ENCODE measurements at places on chromosomes 1 and 21. TPM values are rescaled to one million over a fixed set of nuclear protein-coding genes. Genes with fewer than 3 reads are reported as not detected.

Gene CGN
- 1.2 TPM for total RNA-seq

Gene SHISAL2A
- total RNA-seq, result not detected

Gene ATP5PB
- 527 TPM for total RNA-seq

Gene IGSF3
- 22.7 TPM for total RNA-seq

Gene INSRR
- total RNA-seq, result not detected

Gene MAP7D1
- total RNA-seq, result 96.2 TPM

Gene TMOD4
- total RNA-seq, result not detected

- H3K27ac ChIP-seq, result no peak overlapping the region
- 0 out of 2 replicates have a peak, but pooled peaks cover 3% of the 10 kb centered on the region for H3K27me3 ChIP-seq
- no peaks in the 10 kb centered on the region for H3K4me1 ChIP-seq
These were observed 107.7 kb downstream of the MAB21L3 start for GRCh38 chr1:116218922-116219321.

- H3K4me1 ChIP-seq, result no peaks in the 10 kb centered on the region
- no peaks in the 10 kb centered on the region for H3K36me3 ChIP-seq
- H3K4me3 ChIP-seq, result no peak overlapping the region
- no peak for DNase-seq
These were observed 21.2 kb downstream of the PTPN22 start for GRCh38 chr1:113850127-113850796.

GRCh38 chr1:178966312-178966711 is 59.4 kb upstream of the FAM20B start:
- no peaks in the 10 kb centered on the region for H3K27me3 ChIP-seq
- H3K36me3 ChIP-seq, result no peaks in the 10 kb centered on the region
- H3K27ac ChIP-seq, result no peak overlapping the region
- DNase-seq, result no peak
- H3K4me3 ChIP-seq, result no peak overlapping the region
- H3K4me1 ChIP-seq, result no peaks in the 10 kb centered on the region

DNA sequence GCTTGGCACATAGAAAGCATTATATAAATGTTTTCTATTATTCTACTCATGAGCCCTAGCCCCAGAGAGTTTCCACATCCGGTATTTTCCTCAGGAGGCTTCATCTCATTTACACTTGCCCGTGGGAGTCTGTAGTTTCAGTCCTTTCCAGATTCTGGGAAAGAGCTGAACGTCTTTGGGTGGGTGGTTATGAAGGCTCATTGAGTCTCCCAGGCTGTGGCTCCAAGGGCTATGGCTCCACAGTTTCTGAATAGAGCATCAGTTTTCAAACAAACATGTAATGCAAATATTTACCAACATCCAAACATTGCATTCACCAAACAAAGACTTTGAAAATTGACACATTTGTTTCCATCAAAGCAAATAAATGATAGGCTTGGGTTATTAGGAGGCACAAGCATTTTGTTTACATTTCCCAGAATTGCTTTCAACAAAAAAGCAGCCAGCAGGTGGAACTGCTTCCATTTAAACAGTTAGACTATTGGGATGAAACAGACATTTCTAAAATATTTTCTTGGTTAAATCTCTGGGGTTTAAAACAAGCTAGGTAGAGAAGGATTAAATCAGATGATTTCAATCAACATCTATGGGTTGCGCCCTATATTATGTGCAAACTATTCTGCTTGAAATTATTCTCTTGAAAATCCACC is 1.3 kb upstream of the LEMD1 start:
- H3K4me3 ChIP-seq, result no peak overlapping the region
- H3K4me1 ChIP-seq, result peaks cover 34% of the 10 kb centered on the region
- no peaks in the 10 kb centered on the region for H3K36me3 ChIP-seq
- no peak for DNase-seq
- H3K27ac ChIP-seq, result no peak overlapping the region

- no peak for DNase-seq
- H3K27me3 ChIP-seq, result no peaks in the 10 kb centered on the region
- no peaks in the 10 kb centered on the region for H3K4me1 ChIP-seq
- H3K4me3 ChIP-seq, result no peak overlapping the region
- H3K27ac ChIP-seq, result peak overlapping the region; percentile 26
- no peaks in the 10 kb centered on the region for H3K36me3 ChIP-seq
These were observed 15.8 kb downstream of the OLFM3 start for GRCh38 chr1:101980974-101981373.

DNA sequence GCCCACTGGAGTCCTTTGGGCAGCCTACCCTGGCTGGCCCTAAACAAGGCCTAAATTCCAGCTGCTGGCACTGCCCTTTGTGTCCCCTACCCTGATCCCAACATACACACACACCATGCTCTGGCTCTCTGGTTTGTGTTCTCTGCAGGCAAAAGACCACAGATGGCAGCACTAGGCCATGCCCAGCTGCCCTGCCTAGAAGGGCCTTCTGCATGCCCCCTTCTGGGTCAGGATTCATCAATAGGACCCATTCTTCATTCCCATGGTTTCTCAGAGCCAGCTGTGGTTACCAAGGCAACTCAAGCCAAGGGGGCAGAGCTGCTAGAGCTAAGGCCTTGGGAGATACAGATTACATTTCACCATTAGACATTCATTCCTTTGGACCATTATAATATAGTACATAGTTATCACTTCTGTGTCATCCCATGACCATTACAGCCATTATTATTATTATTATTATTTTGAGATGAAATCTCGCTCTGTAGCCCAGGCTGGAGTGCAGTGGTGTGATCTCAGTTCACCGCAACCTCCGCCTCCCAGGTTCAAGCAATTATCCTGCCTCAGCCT is 17.5 kb downstream of the ASAP3 start:
- no peak overlapping the region for H3K4me3 ChIP-seq
- no peaks in the 10 kb centered on the region for H3K27me3 ChIP-seq
- no peak overlapping the region for H3K27ac ChIP-seq
- no peaks in the 10 kb centered on the region for H3K4me1 ChIP-seq
- no peaks in the 10 kb centered on the region for H3K36me3 ChIP-seq
- DNase-seq, result no peak

GRCh38 chr1:155320661-155321617 is at the start of gene RUSC1:
Gene RUSC1, plus strand, starts transcription at chr1:155320894. Its CDS starts 880 bp downstream, at chr1:155321774.
- no peak within 1 kb of the TSS for H3K4me3 ChIP-seq
- no peaks in the 10 kb centered on the region for H3K4me1 ChIP-seq
- no peaks in the 10 kb centered on the region for H3K27me3 ChIP-seq

DNA sequence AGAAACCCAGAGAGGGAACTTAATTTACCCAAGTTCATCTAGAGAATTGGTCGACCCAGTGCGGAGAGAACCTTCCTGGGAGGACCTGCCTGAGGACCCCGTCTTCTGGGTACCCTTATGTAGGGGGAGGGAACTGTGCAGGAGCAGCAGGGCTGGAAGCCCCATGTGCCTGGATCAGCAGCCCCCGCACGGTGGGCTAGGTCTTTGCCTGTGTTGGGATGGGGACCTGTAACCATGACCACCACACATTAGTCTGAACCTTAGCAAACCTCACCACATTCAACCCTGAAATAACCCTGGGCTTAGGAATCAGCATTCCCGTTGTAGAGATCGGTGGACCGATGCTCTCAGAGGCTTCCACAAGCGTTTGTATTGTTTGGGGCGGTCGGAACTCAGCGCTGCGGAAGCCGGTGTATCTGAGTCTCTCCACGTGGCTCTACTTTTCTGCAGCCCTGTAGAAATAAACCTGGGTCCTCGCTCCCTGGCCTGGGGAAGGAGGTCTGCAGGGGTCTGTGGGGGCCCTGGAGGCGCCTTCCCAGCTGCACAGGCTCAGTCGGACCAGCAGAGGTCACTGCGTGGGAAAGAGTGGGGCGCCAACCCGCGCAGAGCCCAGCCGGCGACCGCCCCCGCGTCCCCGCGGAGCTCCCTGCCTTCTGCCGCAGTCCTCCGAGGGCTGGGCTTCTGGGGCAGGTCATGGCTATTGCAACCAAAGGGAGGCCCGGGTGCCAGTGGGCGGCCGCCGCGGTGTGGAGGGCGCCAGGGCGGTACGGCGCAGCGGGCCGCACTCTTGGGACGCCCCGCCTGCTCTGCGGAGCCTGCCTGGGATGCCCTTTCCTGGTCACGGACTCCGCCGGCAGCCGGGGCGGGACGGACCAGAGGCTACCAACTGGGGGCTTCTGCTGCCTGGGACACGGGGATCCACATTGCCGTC is 36.2 kb upstream of the KCNA10 start:
- H3K4me3 ChIP-seq, result no peak overlapping the region
- H3K36me3 ChIP-seq, result no peaks in the 10 kb centered on the region
- DNase-seq, result no peak
- H3K27ac ChIP-seq, result no peak overlapping the region
- H3K27me3 ChIP-seq, result no peaks in the 10 kb centered on the region

GRCh38 chr1:54234284-54234683 is 34.3 kb downstream of the MRPL37 start:
- H3K36me3 ChIP-seq, result peaks cover 12% of the 10 kb centered on the region
- no peaks in the 10 kb centered on the region for H3K27me3 ChIP-seq
- DNase-seq, result no peak
- no peak overlapping the region for H3K27ac ChIP-seq

DNA sequence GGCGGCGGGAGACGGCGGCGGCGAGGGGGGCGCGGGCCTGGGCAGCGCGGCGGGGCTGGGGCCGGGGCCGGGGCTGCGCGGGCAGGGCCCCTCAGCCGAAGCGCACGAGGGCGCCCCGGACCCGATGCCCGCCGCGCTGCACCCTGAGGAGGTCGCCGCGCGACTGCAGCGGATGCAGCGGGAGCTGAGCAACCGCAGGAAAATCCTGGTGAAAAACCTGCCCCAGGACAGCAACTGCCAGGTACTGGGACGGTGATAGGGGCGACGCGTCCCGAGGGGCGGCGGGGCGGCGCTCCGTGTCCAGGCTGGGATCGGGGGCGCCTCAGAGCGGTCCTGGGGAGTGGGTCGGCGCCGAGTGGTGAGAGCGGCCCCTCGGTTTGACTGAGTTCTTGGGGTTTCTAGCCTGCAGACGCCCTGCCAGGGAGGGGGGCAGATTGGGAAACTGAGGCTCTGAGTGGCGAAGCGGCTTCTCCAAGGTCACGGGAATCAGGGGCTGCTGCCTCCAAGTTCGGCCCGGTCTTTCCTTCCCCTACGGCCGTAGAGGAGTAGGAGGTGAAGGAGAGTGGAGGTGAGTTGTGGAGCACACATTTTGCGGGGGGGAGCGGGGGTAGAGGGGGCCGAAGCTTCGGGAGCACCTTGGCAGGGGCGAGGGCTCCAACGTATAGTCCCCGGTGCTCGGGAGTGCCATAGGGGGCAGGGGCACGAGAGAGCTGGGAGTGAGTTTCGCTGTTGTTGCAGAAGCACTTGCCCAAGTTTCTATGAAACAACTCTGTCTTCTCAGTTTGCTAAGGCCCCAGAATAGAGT is 508 bp downstream of the RAVER2 start:
- H3K36me3 ChIP-seq, result 0 out of 2 replicates have a peak, but pooled peaks cover 2% of the 10 kb centered on the region
- H3K27ac ChIP-seq, result peak overlapping the region; percentile 64
- 0 out of 2 replicates have a peak, but pooled peaks cover 6% of the 10 kb centered on the region for H3K4me1 ChIP-seq
- H3K27me3 ChIP-seq, result no peaks in the 10 kb centered on the region
- peak; percentile 25 for DNase-seq

DNA sequence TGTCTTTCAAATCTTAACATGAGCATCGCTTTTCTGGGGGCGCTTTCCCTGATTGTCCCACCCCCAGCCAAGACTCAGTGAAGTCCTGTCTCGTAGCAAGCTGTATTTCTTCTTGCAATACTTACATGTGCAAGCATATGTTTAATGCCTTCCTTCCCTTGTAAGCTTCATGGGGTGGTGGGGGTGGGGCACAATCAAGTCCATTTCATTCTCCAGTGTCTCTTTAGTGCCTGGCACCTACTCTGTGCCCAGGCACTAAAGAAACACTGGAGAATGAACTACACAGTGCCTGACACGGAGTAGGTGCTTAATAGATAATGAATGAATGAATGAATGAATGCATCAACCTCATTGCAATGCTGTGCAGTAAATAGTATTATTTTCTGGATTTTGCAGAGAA is 143.1 kb downstream of the PLPP3 start:
- no peak overlapping the region for H3K27ac ChIP-seq
- H3K36me3 ChIP-seq, result no peaks in the 10 kb centered on the region
- H3K27me3 ChIP-seq, result 0 out of 2 replicates have a peak, but pooled peaks cover 7% of the 10 kb centered on the region
- DNase-seq, result no peak
- no peak overlapping the region for H3K4me3 ChIP-seq

DNA sequence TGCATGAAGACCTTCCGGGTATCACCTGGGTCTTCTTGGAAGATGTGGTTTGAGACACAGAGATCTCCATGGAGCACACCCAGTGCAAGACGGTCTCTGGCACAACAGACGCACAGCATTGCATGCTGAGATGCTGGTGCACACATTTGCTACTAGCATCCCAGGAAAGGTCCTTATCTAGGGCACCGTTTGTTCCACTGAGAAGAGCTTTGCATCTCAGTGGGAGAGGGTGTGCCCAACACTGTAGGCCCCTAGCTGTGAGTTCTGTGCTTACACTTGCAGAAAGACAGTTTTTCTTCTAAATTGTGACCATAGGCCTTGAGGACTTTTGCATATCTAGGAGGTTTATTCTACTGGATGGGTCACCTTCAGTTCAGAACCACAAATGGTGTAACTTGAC is 554.1 kb downstream of the MATN1 start:
- H3K4me3 ChIP-seq, result no peak overlapping the region
- no peaks in the 10 kb centered on the region for H3K27me3 ChIP-seq
- H3K4me1 ChIP-seq, result peaks cover 6% of the 10 kb centered on the region
- no peak overlapping the region for H3K27ac ChIP-seq
- H3K36me3 ChIP-seq, result no peaks in the 10 kb centered on the region

DNA sequence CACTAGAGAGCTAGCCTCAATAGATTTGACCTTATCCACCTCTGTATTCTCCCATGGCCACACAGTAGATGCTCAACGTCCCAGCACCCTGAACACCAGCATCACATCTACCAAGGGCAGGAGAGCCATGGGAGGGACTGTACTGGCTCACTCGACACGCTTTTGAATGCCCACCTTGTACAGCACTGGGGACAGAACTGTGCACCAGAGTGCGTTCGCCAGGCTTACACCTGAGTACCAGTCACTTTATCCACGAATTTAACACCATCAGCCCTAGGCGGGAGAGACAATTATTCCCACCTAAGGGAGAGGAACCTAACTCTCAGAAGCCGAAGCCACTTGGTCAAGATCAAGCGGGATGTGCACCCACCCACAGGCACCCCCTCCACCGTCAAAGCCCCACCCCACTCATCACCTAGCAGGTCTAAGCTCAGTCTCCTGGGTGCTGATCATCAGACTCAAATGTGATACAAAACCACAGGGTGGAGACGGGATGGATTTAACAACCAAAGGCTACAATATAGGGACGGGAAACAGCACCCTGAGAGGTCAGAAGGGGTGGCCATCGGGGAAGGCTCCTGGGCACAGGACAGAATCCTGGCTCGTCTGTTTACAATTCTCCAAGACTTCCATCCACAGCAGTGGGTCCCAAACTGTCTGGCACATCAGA is 110.5 kb downstream of the GLIS1 start:
- H3K4me3 ChIP-seq, result no peak overlapping the region
- no peaks in the 10 kb centered on the region for H3K4me1 ChIP-seq
- no peak overlapping the region for H3K27ac ChIP-seq
- H3K27me3 ChIP-seq, result peaks cover 8% of the 10 kb centered on the region

DNA sequence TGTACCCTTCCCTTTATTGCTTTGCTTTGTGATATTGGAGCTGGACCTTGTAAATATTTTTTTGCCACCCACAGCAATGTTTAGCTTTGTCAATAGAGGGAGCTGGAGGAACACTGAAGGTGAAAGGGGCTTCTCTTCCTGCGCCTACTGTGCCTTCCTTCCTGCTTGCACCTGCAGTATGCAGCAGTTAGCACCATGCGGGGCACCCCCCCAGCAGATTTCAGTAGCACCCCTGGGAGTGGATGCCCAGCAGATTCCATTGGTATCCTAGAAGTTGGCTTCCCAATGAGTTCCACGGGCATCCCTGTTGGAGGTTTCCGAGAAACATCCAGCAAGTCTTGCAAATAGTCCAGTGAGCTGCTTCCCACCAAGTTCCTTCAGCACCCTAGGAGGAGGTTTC is 25.6 kb downstream of the S100A10 start:
- no peak overlapping the region for H3K27ac ChIP-seq
- H3K36me3 ChIP-seq, result no peaks in the 10 kb centered on the region
- peak; percentile 43 for DNase-seq
- no peak overlapping the region for H3K4me3 ChIP-seq
